ENCODE measurements at places on chromosomes 7 and 10.

- DNase-seq = no peak
Measured at GRCh38 chr7:51369746-51370145, 53.1 kb upstream of the COBL start.

DNA sequence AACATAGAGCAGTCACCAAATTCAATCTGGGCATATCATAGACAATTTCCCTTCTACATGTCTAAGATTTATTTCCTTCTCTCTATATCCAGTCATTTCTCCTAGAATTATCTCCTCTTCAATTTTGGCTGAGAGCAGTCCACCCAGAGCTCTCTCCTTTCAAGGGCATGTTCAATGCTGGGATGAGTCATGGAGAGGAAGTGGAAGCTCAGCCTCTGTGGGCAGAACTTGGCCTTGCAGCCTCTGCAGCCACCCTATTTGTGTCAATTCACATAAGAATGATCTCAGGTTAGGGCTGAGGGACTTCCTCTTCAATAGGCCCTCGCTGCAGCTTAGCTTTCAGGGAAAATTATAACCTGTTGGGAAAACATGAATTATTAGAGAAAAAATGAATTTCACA is 560.8 kb downstream of the POM121L12 start:
- no peak for DNase-seq

GRCh38 chr7:6323967-6324701 is 51.7 kb upstream of the CYTH3 start:
- no peak for DNase-seq

- DNase-seq = no peak
Measured at GRCh38 chr7:41745451-41745850, 42.6 kb upstream of the INHBA start.

GRCh38 chr7:79341902-79342301 is 111.6 kb downstream of the MAGI2 start:
- no peak for DNase-seq

GRCh38 chr10:84195044-84195830 is 900 bp downstream of the CDHR1 start:
- DNase-seq = no peak

DNA sequence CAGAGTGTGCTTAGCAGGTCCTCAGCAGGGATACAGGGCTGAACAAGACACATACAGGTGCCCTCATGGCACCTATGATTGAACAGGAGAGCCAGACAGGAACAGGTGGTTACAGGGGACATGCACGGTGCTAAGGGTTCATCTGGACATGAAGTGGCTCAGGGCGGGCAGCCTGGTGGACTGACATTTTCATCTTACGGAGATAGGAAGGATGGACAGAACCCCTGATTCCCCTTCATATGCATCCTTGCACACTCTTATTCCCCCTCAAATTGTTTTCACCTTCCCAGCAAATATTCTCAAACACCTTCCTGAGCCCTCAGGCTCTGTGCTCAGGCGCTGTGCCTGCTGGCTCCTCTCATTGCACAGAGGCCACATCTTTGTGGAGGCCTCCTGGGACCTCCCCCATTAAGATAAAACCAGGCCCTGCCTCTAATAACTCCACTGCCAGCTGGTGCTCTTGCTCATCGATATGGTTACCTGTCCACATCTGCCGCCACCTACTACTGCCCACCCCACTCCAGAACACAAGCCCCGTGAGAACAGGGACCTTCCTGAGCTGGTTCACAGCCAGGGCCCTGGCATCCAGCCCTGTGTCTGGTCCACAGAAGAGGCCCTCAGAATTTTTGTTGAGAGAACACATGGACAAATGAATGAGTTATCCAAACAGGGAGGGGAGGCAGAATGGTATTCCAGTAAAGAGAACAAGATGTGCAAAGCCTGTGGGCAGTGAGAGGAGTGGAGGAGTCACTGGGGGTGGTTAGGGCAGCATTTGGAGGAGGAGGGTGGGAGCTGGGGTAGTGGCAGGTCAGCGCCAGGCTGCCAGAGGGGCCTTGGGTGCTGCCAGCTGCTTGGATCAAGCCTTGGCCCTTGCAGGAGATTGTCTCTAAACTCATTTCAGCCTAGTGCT is 68.9 kb upstream of the AQP1 start:
- no peak for DNase-seq

DNA sequence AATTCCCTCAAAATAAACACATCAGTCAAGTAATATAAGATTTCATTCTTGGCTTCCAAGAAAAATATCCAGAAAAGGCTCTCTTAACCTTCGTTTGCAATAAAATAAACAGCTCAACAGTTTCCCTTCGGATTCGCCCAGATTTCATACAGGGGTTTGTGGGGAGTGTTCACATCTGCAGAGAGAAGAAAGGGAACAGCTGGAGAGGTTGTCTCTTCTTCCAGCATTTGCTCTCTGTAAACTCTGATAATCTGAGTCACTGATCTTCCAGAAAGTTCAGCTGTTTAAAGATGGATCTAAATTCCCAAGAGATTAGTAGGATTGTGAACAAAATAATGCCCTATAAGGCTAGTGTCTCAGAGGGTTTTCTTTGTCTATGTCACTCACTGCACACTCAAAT is 277.9 kb downstream of the HPSE2 start:
- DNase-seq = no peak

DNA sequence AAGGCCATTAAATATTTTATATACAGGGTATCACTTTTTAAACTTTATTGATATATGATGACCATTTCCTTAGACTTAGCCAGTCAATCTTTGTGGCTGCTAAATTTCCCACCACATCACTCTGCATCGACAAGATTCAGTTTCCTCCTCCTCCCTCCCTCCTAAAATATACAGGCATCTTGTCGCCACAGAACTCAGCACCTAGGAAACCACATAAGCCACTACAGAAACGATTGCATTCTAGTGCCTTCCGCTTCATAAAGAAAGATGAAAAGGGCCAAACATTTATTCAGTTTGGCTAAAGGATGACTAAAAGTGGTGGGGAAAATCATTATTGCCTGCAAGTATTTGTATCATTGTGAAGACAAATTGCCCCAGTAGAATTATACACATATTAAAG is 30.7 kb downstream of the ERCC6 start:
- DNase-seq = no peak

DNA sequence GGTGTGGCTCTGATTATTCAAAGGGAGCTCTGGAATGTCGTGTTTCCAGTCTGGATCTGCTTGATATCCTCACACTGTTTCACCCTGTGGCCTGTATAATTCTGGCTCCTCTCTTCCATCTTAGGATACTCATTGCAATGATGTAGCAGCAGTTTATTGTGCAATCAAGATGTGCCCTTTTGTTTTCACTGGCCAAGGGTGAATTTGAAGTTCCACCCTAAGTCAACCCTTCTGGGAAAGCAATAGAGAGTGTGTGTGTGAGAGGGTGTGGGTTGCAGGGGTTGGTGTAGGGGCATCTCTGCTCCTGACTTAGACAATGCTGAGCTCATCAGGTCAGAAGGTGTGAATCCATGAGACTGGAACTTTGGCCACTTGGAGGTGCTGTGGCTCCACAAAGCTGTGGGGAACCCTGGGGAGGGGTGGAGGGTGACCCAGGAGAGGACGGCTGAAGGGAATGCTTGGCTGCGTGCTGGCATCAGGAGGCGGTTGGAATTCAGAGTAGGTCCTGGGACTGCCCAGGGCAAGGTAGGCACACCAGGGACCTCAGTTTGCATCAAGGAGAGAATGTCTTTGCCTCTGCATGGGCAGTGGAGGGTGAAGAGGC is 118.0 kb upstream of the PRSS58 start:
- no peak for DNase-seq

DNA sequence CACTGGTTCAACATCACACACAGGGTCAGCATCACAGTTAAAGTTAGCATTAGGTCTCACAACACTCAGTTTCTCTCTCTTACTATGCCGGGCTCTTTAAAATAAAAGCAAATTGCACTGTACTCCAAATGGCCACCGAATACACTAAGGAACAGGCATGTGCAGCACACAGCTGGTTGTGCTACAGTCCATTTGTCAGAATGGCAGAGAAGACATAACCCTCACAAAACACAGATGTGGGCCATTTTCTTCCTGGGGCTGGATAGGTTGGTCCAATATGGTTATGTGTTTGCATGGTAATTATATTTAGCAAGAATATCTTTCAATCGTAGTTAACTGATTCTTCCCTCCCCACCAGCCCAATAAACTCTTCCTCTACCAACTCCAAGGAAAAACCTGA is 9.0 kb downstream of the JCAD start:
- DNase-seq = no peak

- no peak for DNase-seq
Measured at GRCh38 chr10:124384591-124385190, 34.0 kb downstream of the OAT start.

DNA sequence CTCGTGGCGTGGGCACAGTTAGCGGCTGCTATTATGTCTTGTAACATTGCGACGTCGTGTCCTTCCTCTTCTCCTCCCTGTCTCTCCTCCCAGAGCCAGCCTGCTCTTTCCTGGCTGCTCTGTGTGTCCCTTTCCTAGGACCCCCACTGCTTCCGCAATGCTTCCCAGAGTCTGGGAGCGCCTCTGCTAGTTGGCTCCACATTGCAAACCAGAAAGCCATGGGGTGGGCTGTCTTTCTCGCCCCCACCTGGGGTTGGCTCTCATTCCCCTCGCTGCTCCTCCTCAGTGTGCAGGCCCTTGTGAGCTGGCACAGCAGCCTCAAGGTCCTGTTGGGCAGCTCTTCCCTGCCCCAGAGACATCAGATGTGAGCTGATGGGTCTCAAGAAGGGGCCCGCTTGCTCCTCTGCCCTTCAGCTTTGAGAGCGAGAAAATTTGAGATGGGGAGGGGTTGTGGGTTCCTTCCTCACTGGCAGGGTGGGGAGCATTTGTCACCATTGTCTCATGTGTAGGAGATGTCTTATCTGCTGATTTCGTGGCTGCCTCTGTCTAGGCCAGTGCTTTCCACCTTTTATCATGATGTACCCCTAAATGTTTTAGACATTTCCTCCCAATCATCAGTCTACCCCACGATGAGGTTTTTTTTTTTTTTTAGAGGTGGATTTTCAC is 3.3 kb downstream of the ADAMTS14 start:
- no peak for DNase-seq

DNA sequence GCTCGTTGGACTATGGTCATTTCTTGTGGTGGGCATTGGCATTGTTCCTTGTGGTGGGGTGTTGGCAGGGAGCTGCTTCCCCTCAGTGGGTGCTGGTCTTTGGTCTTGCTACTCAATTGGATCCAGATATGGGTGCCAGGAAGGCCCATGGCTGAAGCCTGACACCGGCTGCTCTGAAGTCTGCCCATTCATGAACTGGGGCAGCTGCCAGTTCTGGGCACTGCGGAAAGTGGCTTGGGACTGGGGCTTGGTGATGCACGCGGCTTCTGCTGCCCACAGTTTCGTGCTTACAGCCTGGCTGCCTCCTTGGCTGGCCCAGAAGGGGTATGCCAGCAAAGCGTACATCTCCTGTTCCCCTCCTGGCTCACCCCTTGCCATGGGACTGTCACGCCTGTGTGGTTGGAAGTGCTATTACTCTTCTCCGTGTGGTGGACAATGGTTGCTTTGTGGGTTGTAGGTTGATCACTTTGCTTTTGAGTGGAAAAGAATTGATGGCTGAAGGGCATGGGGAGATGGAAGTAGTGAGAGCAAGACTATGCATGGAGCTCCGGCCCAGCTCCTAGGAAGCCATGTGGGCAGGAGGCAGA is 54.7 kb downstream of the ADAMTS14 start:
- DNase-seq = no peak

- no peak for DNase-seq
Measured at GRCh38 chr10:121886997-121887622, 40.7 kb downstream of the ATE1 start.

DNA sequence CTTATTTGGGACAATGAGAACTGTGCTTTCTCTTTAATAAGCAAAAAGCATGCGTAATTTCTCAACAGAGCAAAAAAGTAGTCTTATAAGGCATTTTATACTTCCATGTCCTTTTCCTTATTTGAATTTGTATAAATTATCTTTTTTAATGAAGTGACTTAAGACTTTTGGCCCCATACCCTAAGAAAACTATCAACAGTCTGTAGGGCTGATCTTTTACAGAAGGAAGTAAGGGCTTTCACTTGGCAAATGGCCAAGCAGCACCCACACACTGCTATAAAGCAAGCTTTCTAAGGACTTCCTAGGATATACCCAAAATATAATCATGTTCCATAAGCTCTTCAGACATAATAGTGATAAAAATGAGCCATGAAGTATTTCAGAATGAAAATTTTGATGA is 3.4 kb downstream of the CRPPA start:
- DNase-seq = no peak

DNA sequence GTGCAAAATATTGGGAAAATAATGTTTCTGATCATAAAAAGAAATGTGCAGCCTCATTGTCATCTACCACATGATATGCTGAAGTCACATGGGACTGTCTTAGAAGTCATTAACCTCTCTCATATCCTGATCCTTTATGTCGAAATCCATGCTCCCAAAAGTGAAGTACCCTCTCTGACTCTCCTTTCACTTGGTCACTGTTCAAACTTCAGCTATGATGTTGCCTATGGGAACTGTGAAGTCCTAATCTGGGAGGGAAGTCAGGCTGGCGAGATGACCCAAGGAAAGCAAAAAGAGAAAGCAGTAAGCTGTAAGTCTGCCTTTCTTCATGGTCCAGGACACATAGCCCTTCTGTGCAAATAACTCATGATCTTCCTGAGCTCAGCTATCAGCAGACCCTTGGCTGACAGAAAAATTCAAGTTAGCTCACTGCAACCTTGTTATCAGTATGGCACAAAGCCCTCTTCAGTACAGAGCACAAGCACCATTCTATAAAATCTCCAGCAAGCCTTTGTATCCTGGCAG is 29.5 kb downstream of the WASL start:
- no peak for DNase-seq

GRCh38 chr7:79420464-79420863 is 33.0 kb downstream of the MAGI2 start:
- no peak for DNase-seq

DNA sequence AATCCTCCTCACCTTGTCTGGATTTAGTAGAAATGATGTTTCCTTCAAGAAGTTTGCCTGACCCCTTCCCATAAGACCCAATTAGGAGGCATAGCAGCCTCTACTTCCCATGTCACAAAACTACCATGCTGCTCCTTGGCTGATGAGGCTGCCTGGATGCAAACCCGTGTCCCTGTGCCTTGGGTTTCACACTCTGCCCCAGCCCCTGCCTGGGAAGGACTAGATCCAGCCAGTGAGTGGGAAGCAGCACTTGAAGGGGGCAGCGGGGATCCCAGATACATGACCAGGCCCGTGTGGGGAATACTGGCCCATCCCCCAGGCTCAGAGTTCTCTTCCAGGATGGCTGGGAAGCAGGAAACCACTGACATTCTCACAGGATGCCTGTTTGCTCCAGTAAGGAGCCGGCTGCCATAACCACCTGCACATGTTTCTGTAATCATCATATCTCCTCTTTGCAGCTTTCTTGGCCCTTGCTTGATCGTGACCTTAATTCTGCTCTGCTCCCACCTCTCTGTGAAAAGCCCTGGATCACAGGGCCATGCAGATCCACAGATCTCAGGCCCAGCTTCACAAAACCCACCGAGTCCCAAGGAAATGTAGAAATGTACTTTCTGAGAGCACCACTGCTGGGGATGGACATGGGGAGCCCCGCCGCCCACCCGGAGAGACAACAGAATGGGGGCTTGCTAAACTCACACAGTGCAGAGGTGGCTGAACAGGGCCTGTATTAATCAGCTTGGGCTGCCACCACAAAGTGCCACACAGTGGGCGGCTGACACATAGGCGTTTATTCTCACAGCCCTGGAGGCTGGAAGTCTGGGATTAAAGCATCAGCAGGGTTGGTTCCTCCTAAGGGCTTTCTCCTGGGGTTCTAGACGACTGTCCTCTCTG is 287.8 kb upstream of the IGFBP3 start:
- no peak for DNase-seq

GRCh38 chr7:148256433-148256832 is 334.1 kb upstream of the C7orf33 start:
- no peak for DNase-seq

GRCh38 chr10:108872854-108873253 is 1050.5 kb downstream of the XPNPEP1 start:
- DNase-seq = no peak

- DNase-seq = no peak
Measured at GRCh38 chr7:92778972-92779371, 57.4 kb downstream of the CDK6 start.

All from SK-N-MC (cell line).